Mesothelial cell of epicardium (in vitro differentiated cells): ENCODE measurements at places on chromosomes 7 and 10.
A peak's percentile ranks its signal among the peaks of the same experiment; 100 is the strongest.

DNA sequence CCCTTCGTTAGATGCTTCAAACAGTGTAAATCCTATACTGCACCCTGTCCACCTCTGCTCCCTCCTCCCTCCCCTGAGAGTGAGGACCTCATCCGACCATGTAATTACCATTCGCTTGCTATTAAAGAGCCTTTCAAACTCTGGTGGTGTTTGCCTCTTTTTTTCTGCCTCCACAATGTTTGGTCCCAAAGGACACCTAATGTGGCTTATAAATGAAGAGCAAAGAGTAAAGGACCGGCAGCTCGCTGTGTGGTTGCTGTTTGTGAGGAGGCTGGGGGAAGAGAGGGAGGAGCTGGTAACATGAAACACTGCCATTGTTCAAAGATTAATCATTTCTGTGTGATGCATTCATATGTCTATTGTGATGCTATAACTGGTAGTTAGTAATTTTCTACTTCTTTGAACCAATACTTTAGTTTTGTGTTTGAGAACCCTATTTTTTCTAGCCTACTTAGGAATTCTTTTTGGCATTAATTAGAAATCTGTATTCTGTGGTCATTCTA is 27.9 kb downstream of the MTURN start:
- H3K4me1 ChIP-seq: peaks cover 37% of the 10 kb centered on the region
- no peak overlapping the region for H3K4me3 ChIP-seq
- H3K27me3 ChIP-seq: peaks cover 1% of the 10 kb centered on the region
- no peaks in the 10 kb centered on the region for H3K36me3 ChIP-seq

DNA sequence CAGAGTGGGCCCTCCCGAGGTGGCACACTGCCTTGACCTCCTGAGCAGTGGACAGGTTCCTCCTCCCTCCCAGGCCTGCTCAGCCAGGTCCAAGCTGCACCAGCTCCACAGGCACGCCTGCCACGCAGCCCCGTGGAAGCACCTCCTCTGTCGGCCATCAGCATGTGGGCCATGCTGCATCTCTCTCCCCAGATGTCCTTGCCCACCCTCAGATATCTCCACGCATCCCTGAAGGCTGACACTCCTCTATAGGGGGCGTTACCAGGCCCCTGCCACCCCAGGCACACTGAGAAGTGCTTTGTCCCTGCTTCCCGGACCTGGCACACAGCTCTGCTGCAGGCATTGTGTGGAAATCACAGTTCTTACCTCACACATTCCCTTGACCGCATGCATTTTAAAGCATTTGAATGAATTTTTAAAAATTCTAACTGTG is 598.5 kb downstream of the SDK1 start:
- H3K4me1 ChIP-seq: peaks cover 11% of the 10 kb centered on the region
- H3K36me3 ChIP-seq: no peaks in the 10 kb centered on the region

- peaks cover 14% of the 10 kb centered on the region for H3K36me3 ChIP-seq
- no peak overlapping the region for H3K4me3 ChIP-seq
- DNase-seq: no peak
- H3K4me1 ChIP-seq: no peaks in the 10 kb centered on the region
- no peaks in the 10 kb centered on the region for H3K27me3 ChIP-seq
These were observed 35.0 kb downstream of the SEPTIN14 start for GRCh38 chr7:55827577-55827976.

DNA sequence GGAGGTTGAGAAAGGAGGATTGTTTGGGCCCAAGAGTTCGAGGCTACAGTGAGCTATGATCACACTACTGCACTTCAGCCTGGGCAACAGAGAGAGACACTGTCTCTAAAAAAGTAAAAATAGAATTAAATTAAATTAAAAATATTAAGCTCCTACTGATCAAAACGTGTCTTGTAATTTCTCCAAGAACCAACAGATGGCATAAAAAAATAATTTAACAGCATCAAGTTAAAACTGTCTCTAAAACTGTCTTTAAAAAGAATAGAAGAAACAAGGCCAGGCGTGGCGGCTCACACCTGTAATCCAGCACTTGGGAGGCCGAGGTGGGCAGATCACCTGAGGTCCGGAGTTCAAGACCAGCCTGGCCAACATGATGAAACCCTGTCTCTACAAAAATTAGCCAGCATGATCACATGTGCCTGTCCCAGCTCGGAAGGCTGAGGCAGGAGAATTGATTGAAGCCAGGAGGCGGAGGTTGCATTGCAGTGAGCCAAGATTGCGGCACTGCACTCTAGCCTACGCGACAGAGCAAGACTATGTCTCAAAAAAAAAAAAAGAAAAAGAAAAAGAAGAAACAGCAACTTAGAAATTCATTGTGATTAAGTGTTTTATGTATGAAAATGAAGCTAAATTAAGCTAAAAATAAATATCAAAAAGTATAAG is 24.5 kb downstream of the MTPAP start:
- no peak overlapping the region for H3K4me3 ChIP-seq
- H3K27me3 ChIP-seq: no peaks in the 10 kb centered on the region
- no peak for DNase-seq
- peaks cover 37% of the 10 kb centered on the region for H3K36me3 ChIP-seq
- H3K4me1 ChIP-seq: no peaks in the 10 kb centered on the region
- no peak overlapping the region for H3K27ac ChIP-seq

- no peak overlapping the region for H3K27ac ChIP-seq
- no peak for DNase-seq
These were observed 49.0 kb upstream of the TNRC18 start for GRCh38 chr7:5472432-5473315.

GRCh38 chr7:131190146-131190545 is 137.5 kb upstream of the MKLN1 start:
- H3K36me3 ChIP-seq: no peaks in the 10 kb centered on the region
- DNase-seq: no peak
- H3K27me3 ChIP-seq: no peaks in the 10 kb centered on the region
- no peak overlapping the region for H3K27ac ChIP-seq
- no peaks in the 10 kb centered on the region for H3K4me1 ChIP-seq

- no peak overlapping the region for H3K4me3 ChIP-seq
- H3K36me3 ChIP-seq: peaks cover 33% of the 10 kb centered on the region
- H3K4me1 ChIP-seq: peaks cover 7% of the 10 kb centered on the region
- no peaks in the 10 kb centered on the region for H3K27me3 ChIP-seq
These were observed 139.7 kb upstream of the SH2B2 start for GRCh38 chr7:102147008-102147407.

DNA sequence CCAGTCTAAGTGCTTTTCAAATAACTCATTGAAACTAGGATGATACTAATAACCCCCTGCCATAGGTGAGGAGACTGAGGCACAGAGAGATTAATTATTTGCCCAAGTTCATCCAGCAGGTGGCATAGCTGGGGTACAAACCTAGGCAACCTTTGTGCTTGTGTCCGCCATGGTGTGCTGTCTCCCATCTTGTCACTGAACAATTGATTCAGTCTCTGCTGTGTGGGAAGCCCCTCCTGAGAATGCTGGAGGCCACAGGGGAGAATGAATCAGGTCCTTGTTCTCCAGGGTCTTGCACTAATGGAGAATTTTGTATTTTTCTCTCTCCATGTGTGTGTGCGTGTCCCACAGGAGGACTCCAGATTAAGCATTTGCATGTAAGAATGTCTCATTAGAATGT is 15.8 kb upstream of the TMEM236 start:
- no peak overlapping the region for H3K27ac ChIP-seq
- no peaks in the 10 kb centered on the region for H3K36me3 ChIP-seq
- no peak for DNase-seq
- no peak overlapping the region for H3K4me3 ChIP-seq

DNA sequence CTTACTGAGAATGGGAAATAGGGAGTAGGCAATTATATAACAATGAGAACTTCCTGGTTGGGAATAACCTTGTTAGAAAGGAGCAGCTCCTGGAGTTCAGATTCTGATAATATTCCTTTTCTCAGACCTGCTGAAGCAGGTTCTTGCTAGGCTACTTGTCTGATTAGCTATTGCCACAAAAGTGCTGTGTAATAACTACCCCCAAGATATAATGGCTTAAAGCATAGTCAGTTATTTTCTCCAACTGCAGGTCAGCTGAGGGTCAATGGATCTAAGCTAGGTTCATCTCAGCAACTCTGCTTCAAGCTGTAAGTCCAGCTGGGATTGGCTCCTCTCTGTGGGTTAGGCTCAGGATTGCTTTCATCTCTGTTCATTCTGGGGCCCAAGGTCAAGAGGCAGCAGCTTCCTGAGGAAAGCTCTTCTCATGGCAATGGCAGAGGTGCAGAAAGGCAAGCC is 9.4 kb upstream of the CNOT4 start:
- H3K4me1 ChIP-seq: no peaks in the 10 kb centered on the region
- no peaks in the 10 kb centered on the region for H3K36me3 ChIP-seq
- H3K27me3 ChIP-seq: no peaks in the 10 kb centered on the region
- DNase-seq: no peak
- no peak overlapping the region for H3K27ac ChIP-seq
- no peak overlapping the region for H3K4me3 ChIP-seq

DNA sequence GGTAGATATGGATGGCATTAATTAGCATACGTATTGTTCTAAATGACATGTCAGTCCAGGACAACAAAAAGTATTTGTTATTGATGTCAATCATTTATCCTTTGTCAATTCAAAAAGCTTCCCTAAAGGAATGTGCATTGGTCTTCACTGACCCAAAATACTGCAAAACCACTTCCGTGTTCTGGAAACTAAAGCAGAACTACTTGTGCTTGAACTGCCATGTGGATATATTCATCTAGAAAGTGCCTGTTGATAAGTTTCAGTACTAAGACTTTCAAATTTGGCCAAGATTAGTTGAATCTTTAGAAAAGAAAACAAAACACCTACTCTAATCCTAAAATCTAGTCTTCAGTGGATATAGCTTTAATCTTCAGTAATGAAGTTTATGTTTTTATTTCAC is 242.1 kb upstream of the PPP1R3A start:
- no peak overlapping the region for H3K4me3 ChIP-seq
- H3K27me3 ChIP-seq: no peaks in the 10 kb centered on the region
- peaks cover 3% of the 10 kb centered on the region for H3K4me1 ChIP-seq

DNA sequence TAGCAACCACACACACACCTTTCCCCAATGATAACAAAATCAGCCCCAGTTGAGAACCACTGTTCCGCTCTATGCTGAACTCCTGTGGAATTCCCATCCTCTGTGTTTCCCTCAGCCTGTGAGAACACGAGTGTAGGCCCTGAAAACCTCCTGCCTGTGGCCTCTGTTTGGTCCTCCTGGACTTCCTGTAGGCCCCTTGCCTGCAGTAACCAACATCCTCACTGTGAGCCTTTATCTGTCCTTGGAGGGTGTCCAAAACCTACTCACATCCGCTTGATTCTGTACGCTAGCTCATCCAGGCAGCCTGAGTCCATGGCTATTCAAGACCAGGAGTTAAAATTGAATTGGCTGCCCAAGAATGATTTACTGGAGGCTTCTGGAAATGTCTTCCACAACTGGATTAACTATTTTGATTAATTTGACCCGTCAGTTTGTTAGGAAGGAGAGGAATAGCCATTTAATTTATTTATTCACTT is 149.8 kb downstream of the AKR1D1 start:
- DNase-seq: no peak
- H3K4me1 ChIP-seq: peaks cover 36% of the 10 kb centered on the region
- no peaks in the 10 kb centered on the region for H3K27me3 ChIP-seq
- H3K36me3 ChIP-seq: peaks cover 8% of the 10 kb centered on the region

DNA sequence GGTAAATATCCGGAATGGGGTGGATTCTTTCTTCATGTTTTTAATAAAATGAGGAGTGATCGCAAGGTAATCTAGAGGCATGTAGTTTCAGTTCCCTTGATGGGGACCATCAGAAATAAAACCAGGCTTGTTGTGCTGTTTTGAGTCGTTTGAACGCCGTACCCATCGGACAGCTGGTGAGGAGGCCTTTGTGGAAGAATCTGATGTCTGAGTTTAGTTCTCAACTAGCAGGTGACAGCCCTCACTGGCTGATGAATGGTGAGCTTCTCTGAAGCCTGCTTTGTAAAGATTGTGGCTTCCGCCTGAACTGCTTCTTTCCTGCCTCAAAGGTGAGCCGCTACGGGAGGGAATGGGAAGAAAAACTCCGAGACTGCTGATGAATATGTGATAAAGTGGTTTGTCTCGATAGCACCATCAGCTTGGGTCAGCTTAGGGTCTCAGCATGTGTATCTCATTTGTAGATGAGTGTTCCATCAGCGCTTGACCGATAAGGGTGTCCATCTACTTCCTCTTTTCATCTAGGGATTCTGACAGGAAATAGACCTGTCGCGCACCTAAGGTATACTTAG is 977 bp downstream of the TMEM248 start:
- H3K27me3 ChIP-seq: no peaks in the 10 kb centered on the region
- H3K36me3 ChIP-seq: peaks cover 5% of the 10 kb centered on the region
- peak overlapping the region; percentile 96 for H3K27ac ChIP-seq
- H3K4me3 ChIP-seq: peak overlapping the region; percentile 81
- peaks cover 19% of the 10 kb centered on the region for H3K4me1 ChIP-seq

GRCh38 chr10:3563298-3563697 is 221.7 kb downstream of the KLF6 start:
- no peaks in the 10 kb centered on the region for H3K36me3 ChIP-seq
- H3K4me1 ChIP-seq: no peaks in the 10 kb centered on the region
- no peak for DNase-seq
- H3K27ac ChIP-seq: no peak overlapping the region
- H3K4me3 ChIP-seq: no peak overlapping the region

DNA sequence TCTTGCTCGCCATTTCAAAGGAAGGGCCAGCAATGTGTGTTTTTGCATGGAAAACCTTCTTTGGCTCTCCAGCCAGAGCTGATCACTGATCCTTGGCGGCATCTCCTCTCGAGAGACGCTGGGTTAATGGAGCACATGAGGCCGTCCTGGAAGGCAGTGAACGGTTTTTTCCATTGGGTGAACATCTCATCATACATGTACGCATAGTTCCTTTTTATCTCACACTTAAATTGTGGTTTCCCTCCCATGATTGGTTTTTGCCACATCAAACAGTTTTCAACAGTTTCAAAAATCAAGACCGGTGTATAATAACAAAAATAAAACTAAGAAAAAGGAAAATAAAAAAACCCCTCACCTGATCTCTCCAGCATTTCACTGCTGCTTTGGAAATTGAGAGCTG is 276.4 kb downstream of the TCF7L2 start:
- H3K36me3 ChIP-seq: no peaks in the 10 kb centered on the region
- H3K4me1 ChIP-seq: peaks cover 14% of the 10 kb centered on the region
- H3K4me3 ChIP-seq: no peak overlapping the region
- H3K27me3 ChIP-seq: peaks cover 8% of the 10 kb centered on the region

DNA sequence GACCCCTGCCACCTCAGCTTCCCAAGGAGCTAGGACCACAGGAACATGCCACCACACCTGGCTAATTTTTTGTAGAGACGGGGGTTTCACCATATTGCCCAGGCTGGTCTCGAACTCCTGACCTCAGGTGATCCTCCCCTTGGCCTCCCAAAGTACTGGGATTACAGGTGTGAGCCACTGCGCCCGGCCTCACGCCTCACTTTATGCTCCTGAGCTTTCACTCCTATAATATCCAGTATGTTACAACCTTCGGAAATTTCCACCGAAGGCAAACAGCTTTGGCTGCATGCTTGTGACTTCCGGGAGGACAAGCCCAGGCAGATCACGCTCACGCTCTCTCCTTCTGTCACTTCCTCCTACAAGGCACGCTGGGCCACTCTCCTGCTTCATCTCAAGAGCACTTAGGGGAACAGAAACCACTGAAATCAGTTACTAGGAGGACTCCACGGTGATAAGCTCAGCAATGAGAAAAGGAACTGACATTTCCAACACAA is 4.4 kb upstream of the MAD1L1 start:
- H3K4me1 ChIP-seq: peaks cover 9% of the 10 kb centered on the region
- no peak for DNase-seq
- H3K4me3 ChIP-seq: no peak overlapping the region
- no peaks in the 10 kb centered on the region for H3K27me3 ChIP-seq
- H3K36me3 ChIP-seq: peaks cover 20% of the 10 kb centered on the region
